Activated naive CD4-positive, alpha-beta T cell treated with anti-CD3 and anti-CD28 coated beads, Interleukin-2, amount 50 U/mL, for 16 hours (primary cell): ENCODE measurements at places on chromosomes 3 and 15.

GRCh38 chr3:40143283-40144090 lies 166.0 kb upstream of the EIF1B start:
- no peak for DNase-seq

DNA sequence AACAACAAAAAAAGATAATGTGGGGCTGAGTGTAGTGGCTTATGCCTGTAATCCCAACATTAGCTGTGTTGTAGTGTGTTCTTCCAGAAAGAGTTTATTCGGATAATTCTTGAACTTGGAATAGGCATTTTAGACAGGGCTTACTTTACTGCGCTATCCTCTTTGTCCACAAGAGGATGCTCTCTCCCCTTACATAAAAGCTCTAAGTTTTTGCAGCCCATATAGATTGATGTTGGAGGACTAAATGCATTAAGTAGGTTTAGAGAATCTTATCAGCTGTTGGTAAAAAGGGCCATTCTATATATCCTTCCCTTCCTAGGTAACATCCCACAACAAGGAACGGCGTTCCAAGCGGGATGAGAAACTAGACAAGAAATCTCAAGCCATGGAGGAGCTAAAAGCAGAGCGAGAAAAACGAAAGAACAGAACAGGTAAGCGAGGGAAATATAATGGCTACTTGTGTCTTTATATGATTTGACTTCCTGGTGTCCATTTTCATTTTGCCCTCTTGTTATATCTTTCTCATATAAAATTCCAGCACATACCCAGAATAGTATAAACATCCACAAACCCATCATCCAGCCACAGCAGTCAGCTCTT lies 27.8 kb upstream of the ITPKA start:
- no peak for DNase-seq

GRCh38 chr3:110743202-110743601 lies 328.4 kb upstream of the NECTIN3 start:
- DNase-seq: no peak

GRCh38 chr15:70337277-70338186 lies 239.8 kb upstream of the TLE3 start:
- no peak for DNase-seq

GRCh38 chr15:85280203-85280602 lies 100.2 kb upstream of the AKAP13 start:
- DNase-seq: no peak

- DNase-seq: no peak
Observed at GRCh38 chr15:22949074-22949547, 31.1 kb downstream of the CYFIP1 start.

GRCh38 chr3:124903896-124904834 lies 17.0 kb upstream of the ITGB5 start:
- DNase-seq: no peak

DNA sequence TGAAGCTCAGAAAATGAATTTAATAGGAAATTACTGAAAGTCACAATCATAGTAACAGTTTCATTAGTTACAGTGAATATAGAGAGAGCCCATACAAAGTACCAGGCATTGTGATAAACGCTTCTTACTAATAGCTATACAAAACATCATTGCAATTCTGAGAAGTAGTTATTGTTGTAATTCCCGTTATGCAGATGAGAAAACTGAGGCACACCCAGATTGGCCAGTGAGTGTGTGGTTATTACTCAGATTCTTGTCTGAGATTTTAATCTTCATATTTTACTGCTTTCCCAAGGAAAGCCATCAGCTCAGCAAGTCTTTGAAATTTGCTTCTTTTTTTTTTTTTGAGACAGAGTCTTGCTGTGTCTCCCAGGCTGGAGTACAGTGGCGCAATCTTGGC lies 14.3 kb downstream of the FLNB start:
- DNase-seq: no peak
